ENCODE measurements at places on chromosomes 6 and 20.

DNA sequence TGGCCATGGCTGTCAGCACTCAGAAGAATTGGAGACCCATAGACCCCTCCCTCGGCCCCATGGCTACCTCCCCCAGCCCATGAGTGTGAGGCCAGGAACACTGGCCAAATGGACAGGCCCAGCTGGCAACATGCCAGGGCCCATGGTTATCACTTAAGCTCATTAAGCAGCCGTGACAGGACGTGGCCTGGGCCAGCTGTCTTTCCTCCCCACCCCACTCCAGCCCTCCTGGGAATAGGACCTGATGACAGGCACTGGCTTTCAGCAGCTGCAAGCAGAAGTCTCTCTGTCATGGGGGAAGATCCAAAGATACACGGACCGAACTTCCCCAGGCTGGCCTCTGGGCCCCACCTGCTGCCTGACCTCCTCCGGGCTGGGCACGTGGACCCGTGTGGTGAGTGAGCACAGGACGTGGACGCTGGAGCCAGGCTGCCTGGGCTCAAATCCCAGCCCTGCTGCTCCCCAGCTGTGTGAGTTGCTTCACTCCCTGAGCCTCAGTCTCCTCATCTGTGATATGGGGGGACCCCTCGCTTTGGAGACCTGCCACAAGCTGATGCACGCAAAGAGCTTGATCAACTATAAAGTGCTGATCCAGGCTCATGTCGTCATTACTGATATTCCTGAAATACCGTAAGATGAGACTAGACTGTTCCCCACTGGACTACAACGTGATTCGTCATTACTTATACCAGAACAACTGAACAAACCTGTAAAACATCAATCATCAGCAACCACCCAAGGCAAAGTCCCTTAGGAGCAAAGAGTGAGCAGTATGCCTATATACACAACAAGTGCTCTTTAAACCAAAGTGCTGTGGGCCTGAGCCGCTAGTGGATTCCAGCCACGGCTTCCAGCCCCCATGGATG, 22.0 kb upstream of the VSTM2L start:
- DNase-seq = no peak

- DNase-seq = no peak
These were observed 621.0 kb downstream of the PKHD1 start for GRCh38 chr6:51466427-51466826.

- DNase-seq = no peak
These were observed 179.5 kb downstream of the ADAT2 start for GRCh38 chr6:143271024-143271423.

DNA sequence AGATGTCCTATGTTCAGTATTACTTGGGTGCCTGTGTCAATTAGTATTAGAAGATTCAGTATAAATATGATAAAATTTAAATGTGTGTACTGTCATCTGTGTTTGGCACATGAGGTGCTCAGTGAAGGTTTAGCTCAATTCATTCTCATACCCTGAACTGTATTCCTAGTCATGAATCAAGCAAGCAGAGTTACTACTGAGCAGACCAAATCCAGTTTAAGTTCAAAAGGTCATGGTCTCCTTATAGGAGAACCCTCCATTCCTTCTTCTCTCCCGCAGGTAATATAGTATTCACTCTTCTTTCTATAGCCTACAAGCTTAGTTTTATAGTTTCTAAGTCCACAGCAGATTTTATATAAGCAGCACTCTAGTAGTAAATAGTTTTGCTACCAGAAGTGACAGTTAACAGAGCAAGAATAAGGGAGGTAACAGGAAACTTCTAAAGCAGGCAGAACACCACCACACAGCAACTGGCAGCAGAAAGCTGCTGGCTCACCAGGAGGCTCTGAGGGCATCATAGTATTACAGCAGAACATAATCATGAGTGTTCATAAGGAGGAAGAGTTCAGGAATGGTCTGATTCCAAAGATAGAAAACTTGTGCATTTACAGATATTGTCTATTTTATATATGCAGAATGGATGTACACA, 133.2 kb downstream of the SLC16A10 start:
- DNase-seq = no peak

DNA sequence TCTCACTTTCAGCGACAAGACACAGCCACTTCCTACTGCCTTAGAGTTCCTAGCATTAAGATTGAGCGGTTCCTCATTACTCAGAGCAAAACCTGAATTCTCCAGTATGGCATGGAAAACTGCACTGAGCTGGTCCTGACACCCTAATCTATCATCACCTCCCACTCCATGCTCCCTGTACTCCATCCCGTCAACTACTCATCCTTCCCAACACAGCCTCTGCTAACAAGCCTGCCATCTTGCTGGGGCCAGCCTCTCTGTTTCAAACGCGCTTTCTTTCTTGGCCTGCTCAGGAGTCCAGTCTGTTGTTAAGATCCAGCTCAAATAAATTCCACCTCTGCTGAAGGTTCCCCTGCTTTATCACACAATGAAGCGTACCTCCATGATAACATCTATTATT, 12.0 kb downstream of the PRKN start:
- DNase-seq = no peak

DNA sequence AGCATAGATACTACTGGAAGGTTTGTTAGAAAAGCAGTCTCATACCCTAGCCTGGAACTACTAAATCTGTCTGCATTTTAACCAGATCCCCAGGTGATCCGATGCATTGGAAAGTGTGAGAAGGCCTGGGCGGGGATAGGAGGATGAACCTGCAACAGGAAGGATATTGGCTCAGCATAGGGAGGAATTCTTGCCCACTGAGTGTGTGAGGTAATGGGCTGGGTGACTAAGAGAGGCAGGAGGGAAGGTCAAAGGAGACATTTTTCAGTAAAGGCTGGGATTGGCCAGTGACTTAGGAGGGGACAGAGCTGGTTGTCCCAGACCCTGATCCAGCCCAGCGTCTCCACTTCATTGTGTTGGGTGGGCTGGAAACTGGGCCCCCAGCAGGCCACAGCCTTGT, 191.0 kb upstream of the LRFN2 start:
- DNase-seq = no peak

GRCh38 chr6:143750877-143751276, 73.1 kb downstream of the PHACTR2 start:
- DNase-seq = no peak

- DNase-seq = no peak
These were observed 40.5 kb upstream of the PLN start for GRCh38 chr6:118507636-118508035.

- DNase-seq = no peak
These were observed 237.7 kb upstream of the PRND start for GRCh38 chr20:4483961-4484360.

- no peak for DNase-seq
These were observed 73.1 kb downstream of the NCOA3 start for GRCh38 chr20:47574616-47575364.

DNA sequence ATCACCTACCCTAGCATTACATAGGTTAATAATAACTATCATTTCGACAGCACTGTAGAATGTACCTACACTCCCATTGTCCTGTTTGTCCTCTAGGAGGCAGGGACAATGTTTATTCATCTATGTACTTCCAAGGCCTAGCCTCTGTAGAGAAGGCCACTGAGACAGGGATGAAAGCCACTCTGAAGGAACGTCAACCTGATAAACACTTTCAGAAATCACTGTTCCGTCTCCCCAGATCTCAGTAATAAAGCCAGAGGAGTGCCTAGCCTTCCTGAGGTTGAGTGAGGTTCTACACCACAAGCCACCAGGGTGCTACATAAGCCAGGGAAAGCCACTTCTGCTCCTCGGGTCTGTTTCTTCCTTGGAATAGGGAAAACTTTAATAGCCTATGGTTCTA, 44.8 kb downstream of the POPDC3 start:
- DNase-seq = peak; percentile 10

DNA sequence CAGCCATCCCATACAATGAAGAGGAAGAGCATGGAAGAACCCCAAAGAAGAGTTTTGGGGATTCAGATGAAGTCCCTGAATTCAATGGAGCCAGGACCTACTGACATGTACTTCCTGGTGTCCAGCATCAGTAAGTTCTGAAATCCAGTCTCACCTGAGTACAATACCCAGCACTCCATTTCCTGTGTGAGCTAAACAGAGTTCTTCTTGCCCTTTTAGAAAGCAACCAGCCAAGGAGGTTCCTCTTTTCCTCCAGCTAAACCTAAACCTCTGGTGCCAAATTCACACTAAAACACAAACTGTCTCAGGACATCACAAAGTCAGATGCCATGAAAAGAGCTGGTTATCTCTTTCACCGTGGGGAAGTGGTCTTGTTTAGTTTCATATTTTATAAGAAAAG, 71.5 kb downstream of the PKHD1 start:
- DNase-seq = no peak

DNA sequence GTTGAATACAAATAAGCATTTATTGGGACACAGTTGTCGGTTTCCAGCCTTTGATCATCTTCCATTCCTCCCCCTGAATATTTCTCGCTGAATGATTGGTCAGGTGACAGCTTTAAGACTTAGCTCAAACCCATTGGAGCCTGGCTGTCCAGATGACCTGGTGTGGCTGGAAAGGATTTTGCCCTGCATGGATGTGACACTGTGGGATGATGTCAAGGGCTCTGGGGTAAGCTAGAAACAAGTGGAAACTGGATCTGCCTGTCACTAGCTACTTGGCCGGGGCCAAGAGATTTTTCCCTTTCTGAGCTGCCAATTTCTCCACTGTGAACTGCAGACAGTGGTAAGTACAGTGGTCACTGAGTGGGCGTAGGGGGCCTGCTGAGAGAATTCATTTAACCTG, 41.9 kb upstream of the MYLIP start:
- DNase-seq = no peak

DNA sequence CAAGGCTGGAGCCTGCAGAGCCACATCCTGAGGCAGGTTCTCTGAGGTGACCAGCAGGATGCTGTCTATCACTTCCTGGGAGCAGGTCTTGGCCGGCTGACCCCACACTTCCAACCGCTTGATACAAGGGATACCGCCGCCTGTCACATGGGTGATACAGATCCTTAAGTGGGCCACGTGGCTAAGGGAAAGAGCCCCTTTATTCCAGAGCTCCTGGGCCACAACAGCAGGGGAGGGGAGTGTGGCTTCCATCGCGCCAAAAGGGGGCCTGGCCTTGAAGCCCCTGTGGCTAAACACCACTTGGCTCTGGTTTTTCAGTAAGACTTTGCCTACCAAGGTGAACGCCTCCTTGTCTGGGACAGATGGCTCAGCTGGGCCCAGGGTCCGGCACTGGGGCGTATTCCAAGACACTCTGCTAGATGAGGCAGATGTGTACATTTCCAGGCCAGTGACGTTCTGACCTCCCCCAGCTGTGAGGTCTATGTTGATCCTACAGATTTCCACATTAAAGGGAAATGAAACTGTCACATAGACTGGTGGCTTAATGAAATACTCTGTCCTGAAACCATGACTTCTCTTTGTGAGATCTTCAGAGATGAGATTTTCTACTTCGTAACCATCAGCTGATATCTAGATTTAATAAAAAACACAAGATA, 37.6 kb upstream of the AVP start:
- DNase-seq = no peak

DNA sequence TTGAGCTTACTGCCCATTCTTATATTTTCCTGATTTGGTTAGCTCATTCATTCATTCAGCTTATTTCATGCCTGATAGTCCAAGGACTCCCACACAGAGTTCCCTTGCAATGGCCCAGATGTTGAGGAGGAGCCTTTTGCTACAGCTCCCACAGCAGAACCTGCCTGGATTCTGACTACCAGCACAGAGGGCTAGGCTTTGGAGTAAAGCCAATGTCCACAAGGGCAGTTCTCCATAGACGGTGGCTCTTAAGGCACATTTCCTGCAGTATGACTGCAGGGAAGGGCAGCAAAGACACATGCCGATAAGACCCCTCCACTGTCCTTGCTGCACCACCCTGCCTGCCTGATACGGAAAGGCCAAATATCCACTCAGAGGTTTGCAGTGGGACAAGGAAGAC, 112.3 kb upstream of the SYNDIG1 start:
- no peak for DNase-seq

GRCh38 chr6:12592634-12593033, 123.9 kb upstream of the PHACTR1 start:
- DNase-seq = no peak

- DNase-seq = peak; percentile 9
These were observed 181.2 kb upstream of the SHLD1 start for GRCh38 chr20:5569021-5569420.

DNA sequence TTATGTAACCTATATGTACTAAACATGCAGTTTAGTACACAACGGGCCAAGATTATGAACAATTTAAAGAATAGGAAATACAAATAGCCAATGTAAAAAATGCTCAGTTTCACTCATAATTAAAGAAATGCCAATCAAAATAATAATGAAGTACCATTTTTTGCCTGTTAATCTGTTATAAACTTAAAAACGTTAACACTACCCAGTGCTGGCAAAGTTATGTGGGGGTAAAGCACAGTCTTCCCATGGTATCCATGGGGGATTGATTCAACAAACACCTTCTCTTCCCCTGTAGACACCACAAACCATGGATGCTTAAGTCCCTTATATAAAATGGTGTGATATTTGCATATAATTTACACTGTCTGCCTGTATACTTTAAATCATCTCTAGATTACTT, 205.3 kb upstream of the SIM1 start:
- DNase-seq = no peak

All from NCI-H1930 (cell line).